Activated naive CD4-positive, alpha-beta T cell (primary cell): ENCODE measurements at places on chromosomes 16 and 17.

DNA sequence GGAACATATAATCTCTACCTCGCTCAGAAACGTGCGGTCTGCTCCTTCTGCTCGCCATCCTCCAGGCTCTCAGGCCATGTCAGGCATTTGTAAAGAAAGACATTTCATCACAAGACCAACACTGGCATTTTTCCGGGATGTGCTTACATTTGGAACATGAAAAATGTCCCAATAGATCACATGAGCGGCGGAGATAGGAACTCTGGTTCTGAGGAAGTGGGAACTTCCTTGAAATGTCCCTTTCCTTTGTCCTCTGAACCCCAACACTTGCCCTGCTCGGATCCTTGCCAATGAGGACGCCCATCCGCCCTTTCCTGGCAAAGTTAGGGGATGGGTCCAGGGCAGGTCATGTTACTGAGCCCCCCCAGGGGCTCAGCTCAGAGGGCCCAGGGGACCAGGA, 130.5 kb downstream of the MAF start:
- no peak for DNase-seq

DNA sequence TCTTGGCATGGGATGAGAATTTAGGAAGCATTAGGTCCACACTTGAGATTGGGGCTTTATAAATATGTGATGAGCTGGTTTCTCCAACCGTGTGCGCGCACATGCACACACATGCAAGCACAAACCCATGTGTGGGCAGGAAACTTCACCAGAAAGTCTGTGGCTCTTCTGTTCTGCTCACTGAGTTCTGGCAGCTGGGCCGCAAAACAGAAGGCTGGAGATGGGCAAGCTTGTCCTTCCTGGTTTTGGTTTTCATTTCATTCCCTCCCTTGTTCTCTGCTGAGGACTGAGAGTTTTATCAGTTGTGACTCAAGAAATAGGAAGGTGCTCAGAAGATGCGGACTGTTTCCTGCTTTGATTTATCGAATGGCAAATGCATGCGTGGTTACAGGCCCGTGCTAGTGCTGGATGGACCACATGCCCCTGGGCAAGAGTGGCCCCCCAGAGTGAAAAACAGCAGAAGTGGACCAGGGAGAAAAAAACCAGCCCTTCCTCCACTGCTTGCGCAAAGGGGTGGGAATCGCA, 14.1 kb downstream of the MAP3K14 start:
- no peak for DNase-seq

DNA sequence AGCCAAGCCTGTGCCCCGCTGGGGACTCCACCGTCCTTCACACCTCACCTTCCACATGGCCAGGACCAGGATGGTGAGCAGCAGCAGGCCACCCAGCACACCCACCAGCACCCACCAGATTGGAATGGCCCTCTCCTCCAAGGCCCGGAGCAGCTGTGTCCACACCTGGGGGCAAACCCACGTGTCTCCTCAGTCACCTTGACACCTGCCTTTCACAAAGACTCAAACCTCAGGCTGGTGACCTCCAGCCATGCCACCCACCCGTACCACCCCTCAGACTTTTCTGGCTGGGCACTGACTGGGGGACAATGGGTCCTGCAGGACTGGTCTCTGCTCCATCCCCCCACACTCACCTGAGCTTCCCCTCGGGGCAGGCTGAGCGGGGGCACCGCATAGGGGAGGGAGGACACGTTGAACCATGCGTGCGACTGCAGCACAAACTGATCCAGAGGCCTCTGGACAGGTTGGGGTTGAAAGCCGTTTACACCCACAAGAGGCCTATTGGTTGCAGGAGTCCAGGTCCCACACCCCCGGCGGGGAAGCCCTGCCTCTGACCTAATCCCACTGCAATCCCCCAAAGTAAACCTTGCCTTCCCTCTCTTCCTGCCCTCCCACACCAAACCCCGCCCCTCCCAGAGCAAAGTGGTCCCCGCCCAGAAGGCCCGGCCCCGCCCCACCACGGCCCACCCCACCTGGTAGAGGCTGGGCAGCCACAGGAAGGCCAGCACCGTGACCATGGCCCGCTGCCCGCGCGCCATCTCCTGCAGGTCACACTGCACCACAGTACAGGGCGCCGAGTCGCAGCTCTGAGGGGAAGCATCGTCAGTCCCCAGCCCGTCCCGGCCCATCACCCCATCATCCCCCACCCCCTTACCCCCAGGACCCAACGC, 10.9 kb upstream of the FAM171A2 start:
- DNase-seq: no peak

DNA sequence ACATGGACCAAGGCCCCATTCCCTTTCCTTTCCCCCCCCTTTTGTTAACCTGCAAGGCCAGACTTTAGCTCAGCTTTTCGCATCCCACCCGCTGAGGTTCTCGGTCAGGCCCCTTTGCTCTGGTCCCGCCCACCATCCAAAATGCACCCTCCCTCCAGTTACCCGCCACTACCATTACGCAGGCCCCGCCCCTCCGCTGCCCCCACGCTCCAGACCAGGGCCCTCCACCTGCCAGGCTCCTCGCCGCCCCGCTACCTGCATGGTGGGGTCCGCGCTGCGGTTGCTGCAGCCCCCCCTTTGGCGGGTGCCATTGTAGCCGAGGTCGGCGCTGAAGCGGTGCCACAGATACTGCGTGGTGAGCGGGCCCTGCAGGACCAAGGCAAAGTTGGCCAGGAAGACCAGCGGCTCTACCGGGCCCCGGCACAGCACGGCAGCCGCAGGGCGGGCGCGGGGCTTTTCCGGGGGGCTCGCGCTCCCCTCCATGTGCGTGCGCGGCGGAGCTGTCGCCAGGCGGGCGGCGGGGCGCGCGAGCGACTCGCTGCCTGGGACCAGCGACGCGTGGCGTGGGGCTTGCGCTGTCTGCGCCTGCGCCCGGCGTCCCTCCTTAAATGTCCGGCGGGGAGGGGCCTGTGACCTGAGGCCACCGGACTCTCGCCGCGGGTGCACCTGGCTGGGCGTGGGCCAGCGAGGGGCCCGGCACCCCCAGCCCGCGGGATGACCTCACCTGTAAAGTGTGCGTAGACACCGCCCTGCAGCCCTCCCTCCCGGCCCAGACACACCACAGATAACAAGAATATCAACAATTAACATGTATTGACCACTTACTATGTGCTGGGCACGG, at the start of gene SLC46A1:
SLC46A1 (minus strand) TSS at position 581 of the 841 bp plus-strand sequence; CDS start at position 483, 98 bp downstream.
- DNase-seq: no peak

- DNase-seq: no peak
Measured at GRCh38 chr16:49127103-49127502, 154.5 kb downstream of the CBLN1 start.

DNA sequence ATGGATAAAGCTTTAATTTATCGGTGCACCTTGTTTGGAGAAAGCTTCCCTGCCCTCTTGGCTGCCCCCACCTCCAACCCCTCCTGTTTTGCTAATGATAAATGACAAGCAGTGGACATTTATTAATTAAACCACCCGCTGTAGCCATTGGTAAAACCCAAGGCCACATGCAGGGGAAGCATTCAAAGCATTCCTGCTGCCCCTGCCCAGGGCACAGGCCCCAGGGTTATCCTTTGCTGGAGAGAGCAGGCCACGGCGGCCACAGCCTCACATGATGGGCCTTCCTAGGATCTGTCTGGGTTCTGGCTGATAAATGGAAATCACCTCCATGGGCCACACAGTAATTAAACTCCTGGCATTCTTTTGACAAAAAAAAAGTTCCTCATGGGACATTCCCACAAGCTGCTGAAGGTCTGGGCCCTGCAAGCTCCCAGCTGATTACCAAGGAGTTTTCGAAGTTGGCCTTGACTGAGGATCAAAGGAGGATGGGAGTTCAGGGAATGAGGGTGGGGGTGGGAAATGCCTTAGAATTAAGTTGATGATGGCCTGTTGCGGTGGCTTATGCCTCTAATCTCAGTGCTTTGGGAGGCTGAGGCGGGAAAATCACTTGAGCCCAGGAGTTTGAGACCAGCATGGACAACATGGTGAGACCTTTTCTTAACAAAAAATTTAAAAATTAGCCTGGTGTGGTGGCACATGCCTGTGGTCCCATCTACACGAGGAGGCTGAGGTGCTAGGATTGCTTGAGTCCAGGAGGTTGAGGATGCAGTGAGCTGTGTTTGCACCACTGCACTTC, 35.5 kb downstream of the SOST start:
- DNase-seq: no peak

DNA sequence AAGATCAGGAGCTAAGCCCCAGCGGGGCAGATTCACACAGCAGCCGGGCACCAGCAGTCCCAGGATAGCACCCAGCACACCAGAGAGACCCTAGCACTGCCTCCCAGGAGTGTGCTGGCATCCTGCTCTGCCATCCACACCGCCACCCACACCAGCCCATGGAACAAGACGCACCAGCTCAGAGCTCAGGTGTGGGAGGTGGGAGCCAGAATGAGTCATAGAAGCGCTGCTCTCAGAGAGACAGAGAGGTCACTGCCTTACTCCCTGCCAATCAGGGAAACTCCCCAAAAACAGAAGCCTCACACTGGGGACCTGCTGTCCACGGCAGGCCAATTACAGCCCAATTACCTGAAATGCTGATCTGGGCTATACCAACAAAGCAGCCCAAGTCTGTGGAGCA, 64.9 kb downstream of the CDYL2 start:
- DNase-seq: no peak

DNA sequence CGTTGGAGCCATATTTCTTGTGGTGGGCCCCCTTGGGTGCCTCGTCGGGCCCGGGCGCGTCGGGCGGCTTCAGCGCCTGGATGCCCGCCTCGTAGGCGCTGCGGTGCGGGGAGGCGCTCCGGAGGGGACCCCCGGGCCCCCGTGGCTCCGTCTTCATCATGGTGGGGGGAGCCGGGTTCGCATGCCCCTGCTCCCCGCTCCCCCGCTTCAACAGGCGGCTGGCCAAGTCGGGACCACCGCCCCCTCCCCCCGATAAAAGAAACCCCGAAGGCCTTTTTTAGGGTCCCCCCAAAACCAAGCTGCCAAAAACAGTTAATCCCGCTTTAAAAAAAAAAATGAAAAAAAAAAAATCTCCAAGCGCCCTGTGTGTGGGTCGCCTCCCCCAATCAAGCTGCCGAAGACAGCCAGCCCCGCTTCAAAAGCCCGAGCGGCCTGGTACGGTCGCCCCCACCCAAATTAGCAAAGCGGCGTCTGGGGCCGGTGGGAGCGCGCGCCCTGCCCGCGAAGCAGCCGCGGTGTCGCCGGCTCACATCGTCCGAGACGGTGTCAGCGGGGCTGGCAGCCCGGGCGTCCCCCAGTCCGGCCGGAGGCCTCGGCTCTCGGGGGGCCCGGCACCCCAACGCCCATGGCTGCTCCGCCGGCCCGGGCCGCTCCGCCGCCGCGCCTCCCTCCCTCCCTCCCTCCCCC, at the start of gene PPP1R9B:
PPP1R9B (minus strand) TSS at position 324 of the 687 bp plus-strand sequence; CDS start at position 160, 164 bp downstream.
- no peak for DNase-seq

DNA sequence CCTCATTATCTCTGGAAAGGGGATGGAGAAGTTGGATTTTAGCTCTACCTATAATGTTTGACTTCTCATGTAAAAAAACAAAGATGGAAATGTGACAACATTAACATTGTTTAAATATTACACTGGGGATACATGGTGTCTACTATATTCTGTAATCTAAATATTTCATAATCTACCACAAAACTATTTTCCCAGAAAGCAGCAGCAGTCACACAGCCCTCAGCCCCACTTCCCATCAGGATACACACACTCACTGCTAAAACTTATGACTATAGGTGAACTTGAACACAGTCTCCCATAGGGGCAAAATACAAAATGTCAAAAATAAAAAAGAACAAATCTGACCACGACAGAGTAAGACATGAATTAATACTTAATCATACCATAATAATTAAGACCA, 95.7 kb downstream of the KANSL1 start:
- DNase-seq: no peak

DNA sequence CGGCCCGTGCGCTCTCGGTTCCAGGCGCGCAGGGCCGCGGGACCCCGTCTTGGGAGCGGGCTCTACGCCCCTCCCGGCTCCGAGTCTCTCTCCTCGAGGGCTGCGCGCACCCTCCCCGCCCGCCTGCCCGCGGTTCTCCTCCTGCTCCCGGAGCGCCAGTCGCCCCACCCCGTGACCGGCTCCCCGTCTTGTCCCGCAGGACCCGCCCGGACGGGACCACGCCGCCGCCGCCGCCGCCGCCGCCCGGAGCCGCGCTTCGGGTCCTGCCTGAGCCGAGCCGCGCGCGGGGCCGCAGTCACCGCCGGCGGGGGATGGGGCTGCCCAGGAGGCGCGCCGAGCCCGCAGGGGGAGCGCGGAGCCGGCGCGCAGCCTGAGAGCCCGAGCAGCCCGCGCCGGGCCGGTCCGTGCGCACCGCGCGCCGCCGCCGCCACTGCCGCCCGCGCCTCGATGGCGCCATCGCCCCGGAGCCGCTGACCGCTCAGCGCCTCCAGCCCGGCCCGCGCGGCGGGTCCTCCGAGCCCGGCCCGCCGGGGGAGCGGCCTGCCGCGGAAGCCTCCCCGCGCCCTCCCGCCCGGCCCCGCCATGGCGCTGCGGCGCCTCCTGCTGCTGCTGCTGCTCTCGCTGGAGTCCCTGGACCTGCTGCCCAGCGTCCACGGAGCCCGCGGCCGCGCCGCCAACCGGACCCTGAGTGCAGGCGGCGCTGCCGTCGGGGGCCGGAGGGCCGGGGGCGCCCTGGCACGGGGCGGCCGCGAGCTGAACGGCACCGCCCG, at the start of gene SHISA6:
SHISA6 (plus strand) TSS at position 373 of the 770 bp plus-strand sequence.
- no peak for DNase-seq

- DNase-seq: no peak
Measured at GRCh38 chr17:1588821-1589585, 26.4 kb upstream of the PITPNA start.

- DNase-seq: no peak
Measured at GRCh38 chr16:4389051-4389955, 17.7 kb downstream of the VASN start.

DNA sequence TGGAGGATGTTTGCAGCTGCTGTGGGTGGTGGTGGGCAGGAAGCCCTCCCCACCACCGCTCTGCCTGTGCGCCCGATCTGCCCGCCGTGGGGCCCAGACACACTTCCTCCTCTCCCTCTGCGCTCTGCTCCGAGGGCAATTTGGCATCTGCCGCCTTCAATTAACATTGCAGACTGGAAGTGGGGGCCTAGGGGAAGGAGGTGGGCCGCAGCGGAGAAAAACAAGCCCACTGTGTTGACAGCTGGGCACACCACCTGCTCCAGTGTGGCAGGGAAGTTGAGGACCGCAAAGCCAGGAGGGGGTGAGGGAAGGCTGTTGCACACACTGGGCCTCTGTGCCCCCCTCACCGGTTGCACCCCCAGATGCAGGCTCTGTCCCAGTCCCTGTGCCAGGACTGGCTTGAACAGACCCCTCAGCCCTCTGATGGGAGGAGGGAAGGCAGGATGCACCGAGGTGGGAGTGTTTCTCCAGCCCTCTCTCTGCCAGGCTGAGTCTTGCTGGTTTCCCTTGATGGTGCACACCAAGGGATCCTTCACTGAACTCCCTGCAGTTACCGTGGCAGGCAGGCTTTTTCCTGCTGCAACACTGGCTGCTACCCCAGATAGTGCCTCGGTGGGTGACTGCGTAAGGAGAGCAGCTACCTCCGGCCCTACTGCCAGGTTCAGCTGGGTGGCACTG, 72.8 kb upstream of the MED9 start:
- peak; percentile 55 for DNase-seq

DNA sequence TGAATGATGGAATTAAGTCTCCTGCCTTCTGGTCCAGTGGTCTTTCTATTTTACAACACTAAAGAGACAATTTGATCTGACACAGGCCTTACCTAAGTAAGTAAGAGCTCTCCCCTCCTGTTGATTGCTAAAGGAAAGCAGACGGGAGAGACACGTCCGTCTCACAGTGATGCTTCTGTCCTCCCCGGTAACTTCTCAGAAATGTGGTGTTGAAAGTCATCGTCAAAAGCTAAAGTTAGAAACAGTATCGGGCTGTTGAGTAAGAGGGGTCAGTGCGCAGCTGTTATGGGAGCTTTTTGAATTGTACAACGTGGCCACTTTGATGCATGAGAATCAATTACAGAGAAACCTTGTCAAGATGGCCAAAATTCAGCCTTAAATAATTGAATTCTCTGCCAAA, 1.9 kb upstream of the RBFOX1 start:
- no peak for DNase-seq

- no peak for DNase-seq
Measured at GRCh38 chr17:82776454-82776853, 24.6 kb downstream of the TBCD start.
